ENCODE measurements at places on chromosomes 6 and 20. TPM values are rescaled to one million over a fixed set of nuclear protein-coding genes. Genes with fewer than 3 reads are reported as not detected.

WFDC5 gene
- total RNA-seq, result not detected

DNA sequence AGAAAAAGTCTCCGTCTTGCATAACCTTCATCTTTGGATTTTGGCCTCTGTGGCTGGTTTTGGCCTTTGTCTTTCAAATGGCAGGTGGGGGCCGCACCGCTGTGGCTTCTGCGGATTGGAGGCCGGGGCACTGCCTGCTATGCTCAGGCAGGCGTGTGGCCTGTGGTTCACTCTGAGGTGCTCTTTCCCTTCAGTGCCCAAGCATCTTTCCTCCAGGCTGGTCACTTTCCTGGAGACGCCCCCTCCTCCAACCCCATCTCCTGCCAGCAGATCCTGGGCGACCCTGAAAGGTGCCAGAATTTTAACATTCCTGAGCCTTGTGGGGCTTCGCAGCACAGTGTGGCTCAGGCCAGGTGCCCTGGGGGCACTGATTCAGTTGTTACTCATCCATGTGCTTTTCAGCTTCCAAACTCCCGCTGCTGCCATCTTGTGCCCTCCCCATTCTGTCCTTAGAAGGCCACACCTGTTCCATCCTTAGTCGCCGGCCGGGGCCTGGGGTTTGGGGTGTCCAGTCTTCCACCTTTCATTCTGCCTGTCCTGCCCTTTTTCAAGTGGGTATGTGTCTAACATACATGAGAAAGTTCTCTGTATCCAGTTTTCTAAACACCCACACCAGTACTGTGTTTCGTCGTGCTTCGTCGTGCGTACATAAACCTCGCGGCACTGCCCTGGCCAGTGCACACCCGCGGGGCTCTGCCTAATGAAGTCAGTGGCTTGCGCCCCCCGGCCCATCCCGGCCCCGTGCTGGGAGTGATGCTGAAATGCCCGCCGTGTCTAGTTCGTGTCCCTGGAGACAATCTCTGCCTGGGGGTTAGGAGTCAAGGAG is 12.1 kb downstream of the SS18L1 start:
- no peak for DNase-seq

GRCh38 chr20:1870323-1870722 is 24.9 kb upstream of the SIRPA start:
- no peak for DNase-seq

GRCh38 chr20:58025233-58025632 is 203.2 kb downstream of the ANKRD60 start:
- no peak for DNase-seq

- DNase-seq, result no peak
Measured at GRCh38 chr20:8060977-8061376, 41.4 kb upstream of the TMX4 start.

DNA sequence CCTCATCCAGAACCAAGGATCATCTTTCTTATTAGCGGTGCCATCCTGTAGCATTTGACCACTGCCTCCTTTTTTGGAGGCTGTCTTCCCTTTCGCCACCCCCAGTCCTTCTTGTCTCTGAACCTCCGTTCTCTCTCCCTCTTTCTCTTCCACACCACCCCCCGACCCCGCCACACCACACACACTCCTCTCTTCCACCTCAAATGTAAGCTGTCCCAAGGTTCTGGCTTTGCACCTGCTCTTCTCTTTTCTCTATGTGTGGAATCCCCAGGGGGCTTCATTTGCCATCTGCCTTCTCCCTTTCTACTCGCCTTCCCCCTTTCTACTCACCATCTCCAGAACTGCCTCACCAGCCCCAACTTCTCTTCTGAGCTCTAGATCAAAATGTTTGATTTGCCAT is 111.3 kb upstream of the CDYL start:
- DNase-seq, result no peak

- peak; percentile 74 for DNase-seq
Measured at GRCh38 chr6:138517635-138518034, 18.3 kb upstream of the NHSL1 start.

GRCh38 chr20:41057999-41058673 is 29.5 kb downstream of the TOP1 start:
- DNase-seq, result no peak

DNA sequence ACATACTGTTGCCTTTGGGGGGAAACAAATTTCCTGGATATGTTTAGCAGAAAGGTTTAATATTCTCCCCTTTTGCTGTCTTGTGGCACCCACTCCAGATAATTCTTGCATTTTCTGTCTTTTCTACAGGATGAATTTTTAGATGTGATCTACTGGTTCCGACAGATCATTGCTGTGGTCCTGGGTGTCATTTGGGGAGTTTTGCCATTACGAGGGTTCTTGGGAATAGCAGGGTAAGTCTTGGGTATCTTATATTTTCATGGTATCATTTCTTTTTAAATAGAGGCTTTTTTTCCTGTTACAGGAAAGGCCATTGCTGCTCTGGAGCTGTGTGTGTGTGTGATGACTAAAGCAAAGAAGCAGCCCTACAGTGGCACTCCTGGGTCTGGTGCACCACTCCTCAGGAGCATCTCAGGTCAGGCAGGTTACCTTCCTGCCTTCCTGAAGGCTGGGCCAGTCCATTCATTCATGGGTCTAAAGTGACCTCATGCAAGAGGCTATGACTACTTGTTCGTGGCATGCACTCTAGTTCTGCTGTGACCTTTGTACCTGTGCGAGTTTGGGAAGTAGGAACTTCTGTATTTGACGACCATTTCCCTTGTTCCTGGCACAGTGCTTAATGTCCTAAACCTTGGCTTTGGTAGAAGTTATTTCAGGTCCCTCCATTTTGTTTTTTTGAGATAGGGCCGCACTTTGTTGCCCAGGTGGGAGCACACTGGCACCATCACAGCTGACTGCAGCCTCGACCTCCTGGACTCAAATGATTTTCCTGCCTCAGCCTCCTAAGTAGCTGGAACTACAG is 2.2 kb downstream of the RAB5IF start:
- no peak for DNase-seq

DNA sequence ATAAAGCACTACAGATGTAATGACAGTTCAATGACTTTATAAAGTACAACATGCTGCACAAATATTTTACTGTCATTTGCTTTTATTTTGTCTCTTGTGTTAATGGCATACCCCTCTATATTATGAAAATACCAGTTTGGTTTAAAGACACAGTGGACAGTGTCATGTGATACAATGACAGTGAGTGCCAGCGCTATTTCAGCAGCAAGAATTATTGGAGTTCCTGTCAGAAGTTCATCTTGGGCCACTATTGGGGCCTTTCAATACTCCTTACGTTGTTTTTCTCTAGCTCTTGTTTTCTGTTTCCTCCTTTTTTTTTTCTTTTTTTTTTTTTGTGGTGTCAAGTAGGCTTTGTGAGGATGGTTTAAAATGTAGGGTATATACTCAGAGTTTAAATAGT is 232.5 kb downstream of the FARS2 start:
- DNase-seq, result no peak

CASS4 gene
- 18.8 TPM for total RNA-seq

DNA sequence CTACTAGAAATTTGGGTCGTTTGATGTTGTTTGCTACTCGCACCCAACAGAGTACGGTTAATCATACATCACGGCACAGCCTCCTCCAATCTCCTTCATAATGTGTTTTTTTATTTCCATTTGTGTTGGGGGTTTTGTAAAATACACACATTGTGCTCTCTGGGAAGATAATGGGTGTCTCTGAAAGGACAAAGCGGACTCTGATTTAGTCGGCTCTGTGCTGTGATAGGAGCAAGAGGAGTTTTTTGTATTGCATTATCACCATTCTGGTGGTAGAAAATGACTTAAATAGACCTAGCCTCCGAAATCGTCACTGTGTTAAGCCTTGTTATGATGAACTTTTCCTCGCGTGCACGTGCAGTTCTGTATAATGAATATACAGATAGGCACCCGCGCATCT is 196.3 kb downstream of the CDH4 start:
- no peak for DNase-seq
